ENCODE measurements at places on chromosomes 6 and 20.

DNA sequence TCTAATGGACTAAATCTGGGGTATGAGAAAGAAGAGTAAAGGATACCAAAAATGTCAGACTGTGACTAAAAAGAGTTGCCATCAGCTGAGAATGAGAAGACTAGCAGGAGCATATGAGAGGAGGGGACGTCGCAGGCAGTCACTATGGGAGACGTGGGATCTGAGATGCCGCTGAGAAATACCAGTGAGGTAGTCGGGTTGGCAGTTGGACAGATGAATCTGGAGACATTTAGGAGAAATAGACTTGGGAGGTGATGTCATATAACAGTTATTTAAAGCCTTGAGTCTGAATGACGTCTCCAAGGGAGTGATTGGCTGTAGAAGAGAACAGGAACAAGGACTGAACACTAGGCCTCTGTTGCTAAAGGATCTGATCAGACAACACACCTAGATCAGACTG, 51.5 kb upstream of the TRIM26 start:
- DNase-seq = peak; percentile 87

DNA sequence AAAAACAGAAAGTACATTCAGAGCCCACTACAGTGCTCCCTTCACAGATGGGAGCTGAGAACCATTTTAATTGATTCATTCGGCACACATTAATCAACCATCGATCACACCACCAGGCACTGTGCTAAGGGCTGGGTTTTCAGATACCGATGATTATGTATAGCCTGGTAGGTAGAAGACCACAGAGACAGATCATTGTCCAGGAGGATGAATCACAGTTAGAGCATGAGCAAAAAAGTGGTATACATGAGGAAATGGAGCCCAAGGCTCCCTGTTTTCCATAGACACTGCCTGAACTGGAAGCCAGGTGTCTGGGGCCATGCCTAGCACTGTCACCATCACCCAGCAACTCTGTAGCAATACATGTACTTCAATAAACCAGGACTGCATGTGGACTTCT, 9.0 kb upstream of the PRDM1 start:
- DNase-seq = no peak

DNA sequence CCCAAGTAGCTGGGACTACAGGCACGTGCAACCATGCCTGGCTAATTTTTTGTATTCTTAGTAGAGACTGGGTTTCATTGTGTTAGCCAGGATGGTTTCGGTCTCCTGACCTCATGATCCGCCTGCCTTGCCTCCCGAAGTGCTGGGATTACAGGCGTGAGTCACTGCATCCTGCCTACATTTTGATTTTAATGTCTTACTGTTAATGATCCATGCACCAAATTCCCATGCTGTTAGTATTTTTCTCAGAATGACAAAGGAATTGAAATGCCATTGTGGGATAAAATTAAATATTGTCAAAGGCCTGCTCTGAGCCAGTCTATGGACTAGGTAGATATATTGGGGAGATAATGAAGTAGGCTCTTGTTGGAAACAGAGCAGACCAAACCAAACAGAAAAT, 28.2 kb downstream of the CBFA2T2 start:
- peak; percentile 71 for DNase-seq

GRCh38 chr20:24357177-24357576, 112.3 kb upstream of the SYNDIG1 start:
- DNase-seq = peak; percentile 9

GRCh38 chr6:119524410-119524809, 174.8 kb upstream of the MAN1A1 start:
- no peak for DNase-seq

- DNase-seq = no peak
These were observed 9.3 kb downstream of the DLL1 start for GRCh38 chr6:170281331-170282292.

Measured in fibroblast of skin of scalp (primary cell).